ENCODE measurements at places on chromosomes 6 and 20. TPM values are rescaled to one million over a fixed set of nuclear protein-coding genes. Genes with fewer than 3 reads are reported as not detected.
A peak's percentile ranks its signal among the peaks of the same experiment; 100 is the strongest.

DNA sequence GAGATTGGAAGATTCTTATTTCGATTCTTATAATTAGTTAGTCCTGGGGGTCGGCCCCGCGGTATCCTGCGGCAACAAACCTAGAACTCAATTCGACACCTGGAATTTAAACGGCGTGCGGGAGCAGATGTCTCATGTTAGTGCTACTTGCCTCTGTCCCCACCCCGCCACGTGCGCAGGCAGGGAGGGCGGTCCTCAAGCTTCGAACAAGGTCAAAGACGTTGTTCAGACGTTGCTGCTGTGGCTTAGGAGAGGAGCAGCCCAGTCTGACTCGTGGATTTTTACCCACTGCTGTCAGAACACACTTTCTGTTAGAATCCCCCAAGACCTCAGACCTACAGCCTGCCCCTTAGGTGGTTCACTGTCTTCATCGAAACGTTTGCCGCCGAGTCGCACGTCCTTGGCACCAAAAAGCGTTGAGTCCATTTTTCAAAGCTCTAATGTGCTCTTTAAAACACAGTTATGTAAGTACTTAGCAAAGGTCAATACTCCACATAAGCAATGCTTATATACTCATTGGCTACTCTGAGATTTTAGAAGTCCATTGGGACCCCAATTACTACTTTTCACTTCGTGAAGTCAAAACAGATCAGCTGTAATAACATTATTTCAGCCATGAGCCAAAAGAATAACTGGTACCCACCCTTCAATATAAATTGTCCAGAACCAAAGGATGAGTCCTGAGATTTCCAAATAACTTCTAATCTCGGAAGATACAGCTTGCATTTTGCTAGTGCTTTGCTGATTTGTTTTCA is 2.7 kb upstream of the C6orf62 start:
- peak; percentile 75 for ATAC-seq

DNA sequence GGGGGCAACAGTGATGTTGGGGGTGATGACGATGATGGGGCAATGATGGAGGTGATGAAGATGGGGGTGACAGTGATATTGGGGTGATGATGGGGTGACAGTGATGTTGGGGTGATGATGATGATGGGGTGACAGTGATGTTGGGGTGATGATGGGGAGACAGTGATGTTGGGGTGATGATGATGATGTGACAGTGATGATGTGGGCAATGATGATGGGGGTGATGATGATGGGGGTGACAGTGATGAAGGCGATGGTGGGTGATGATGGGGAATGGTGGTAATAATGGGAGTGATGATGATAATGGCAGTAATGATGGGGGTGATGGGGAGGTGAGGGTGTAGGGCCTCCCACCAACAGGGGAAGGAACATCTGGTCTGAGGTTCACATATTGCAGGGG is 150.6 kb downstream of the ERMARD start:
- no peak for ATAC-seq

- ATAC-seq: no peak
Observed at GRCh38 chr6:100105919-100106529, 112.0 kb upstream of the MCHR2 start.

GRCh38 chr6:156720691-156721685 is 56.2 kb upstream of the ARID1B start:
- no peak for ATAC-seq

ASXL1 gene
- total RNA-seq: 55.6 TPM

GRCh38 chr6:136685540-136686108 is 106.7 kb downstream of the MAP3K5 start:
- no peak for ATAC-seq

DNA sequence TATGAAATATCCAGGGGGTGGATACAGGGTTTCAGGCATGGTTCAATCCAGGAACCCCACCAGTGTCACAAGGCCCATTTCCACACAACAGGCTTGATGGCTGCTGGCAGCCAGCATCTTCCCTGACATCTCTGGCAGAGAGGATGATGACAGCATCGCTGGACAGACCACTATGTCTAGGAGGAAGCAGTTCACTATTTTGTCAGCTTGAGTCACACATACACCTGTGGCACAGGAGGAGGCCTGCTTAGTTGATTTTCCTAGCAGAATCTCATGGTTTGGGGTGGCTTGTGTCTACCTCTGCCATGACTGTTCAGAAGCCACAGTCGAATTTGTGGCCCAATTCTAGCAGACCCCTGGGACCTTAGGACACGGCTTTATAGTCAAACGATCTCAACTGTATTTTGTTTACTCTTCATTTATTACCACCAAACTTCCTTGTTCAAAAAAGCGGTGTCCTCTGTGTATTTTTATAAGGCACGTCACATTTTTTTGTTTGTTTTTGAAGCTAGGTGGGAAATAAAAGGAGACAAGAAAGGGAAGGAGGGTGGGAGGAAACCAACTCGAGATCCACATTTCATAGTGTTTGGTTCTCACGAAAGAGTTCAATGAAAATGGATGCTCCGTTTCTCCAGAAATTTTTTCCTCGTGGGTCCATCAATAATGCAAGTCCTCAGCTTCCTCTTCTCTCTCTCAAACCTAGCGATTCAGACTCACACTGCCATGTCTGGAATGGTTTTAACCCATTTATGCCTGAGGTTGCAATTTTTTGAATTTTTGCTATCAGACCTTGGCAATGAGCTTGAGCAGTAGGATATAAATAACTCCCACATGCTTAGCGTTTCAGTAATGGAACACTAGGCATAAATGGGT is 94.4 kb downstream of the TOX2 start:
- no peak for ATAC-seq

DNA sequence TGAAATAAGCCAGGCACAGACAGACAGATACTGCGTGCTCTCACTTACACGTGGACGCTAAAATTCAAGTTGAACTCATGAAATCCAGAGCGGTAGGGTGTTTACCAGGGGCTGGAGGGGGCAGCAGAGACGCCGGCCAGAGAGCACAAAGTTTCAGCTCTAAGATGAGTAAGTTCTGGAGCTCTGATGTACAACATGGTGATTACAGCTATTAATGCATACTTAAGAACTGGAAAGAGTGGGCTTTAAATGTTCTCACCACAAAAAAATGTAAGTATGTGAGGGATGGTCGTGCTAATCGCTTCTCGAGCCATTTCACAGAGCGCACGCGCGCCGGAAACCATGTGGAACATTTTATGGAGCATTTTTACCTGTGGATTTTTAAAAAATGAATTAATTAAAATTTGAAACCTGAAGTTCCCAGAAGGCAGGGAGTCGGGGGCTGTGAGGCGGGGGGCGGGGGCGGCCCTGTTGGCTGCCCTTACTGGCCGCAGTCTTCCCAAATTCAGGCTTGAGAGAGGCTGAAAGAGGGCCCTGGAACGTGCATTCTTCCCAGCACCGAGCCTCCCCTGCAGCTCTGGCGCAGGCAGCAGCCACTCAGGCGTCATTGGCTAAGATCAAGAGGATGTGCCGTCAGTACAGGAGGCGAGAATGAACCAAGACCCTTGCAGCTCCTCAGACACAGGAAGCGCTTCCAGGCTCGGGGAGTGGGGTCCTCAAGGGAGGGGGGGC is 8.5 kb upstream of the SLCO4A1 start:
- no peak for ATAC-seq

- ATAC-seq: no peak
Observed at GRCh38 chr6:3529232-3529631, 72.4 kb upstream of the SLC22A23 start.

DNA sequence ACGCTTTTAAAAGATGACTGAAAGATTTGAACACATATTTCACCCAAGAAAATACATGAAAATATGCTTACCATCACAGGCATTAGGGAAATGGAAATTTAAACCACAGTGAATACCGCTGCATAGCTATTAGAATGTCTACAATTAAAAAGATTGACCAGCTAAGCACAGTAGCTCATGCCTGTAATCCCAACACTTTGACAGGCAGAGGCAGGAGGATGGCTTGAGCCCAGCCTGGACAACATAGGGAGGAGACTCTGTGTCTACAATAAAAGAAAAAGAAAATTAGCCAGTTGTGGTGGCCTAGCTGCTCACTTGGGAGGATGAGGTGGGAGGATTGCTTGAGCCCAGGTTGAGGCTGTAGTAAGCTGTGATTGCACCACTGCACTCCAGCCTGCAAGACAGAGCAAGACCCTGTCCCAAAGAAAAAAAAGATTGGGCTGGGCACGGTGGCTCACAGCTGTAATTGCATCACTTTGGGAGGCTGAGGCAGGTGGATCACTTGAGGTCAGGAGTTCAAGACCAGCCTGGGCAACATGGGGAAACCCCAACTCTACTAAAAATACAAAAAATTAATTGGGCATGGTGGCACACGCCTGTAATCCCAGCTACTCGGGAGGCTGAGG is 163.7 kb upstream of the AKAP12 start:
- ATAC-seq: no peak

DNA sequence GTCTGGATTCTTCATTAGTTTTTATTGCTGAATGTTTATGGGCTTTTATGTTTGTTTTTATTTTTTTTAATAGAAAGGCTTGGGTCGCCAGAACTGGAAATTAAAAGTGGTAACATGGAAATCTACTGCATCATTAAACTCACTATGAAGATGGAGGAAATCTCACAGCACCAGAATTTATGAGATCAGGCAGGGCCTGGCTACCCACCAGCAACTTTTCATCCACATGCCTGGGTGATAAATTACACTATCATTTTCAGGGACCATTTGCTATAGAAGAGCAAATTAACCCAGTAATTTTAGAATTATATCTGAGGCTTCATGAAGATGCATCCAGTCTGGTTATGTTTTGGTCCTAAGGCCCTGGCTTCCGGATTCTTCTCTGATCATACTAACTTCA is 57.8 kb upstream of the PLCB4 start:
- no peak for ATAC-seq

- no peak for ATAC-seq
Observed at GRCh38 chr6:29941471-29941870, 861 bp upstream of the HLA-A start.

- peak; percentile 91 for ATAC-seq
Observed at GRCh38 chr6:125153391-125154117, at the start of gene TPD52L1. TSS of gene TPD52L1 (plus strand) at chr6:125153773. CDS start at chr6:125153952, 179 bp downstream.

GRCh38 chr20:9617940-9618339 is 103.5 kb downstream of the LAMP5 start:
- no peak for ATAC-seq

GRCh38 chr20:62749851-62750445 is 41.3 kb downstream of the NTSR1 start:
- ATAC-seq: no peak

GRCh38 chr6:33057222-33058150 is 16.0 kb downstream of the HLA-DPA1 start:
- no peak for ATAC-seq

NKX2-4 gene
- not detected for total RNA-seq

- ATAC-seq: no peak
Observed at GRCh38 chr20:24190905-24191304, 202.3 kb upstream of the GGTLC1 start.

- no peak for ATAC-seq
Observed at GRCh38 chr6:80480421-80481157, 374.1 kb downstream of the BCKDHB start.

DNA sequence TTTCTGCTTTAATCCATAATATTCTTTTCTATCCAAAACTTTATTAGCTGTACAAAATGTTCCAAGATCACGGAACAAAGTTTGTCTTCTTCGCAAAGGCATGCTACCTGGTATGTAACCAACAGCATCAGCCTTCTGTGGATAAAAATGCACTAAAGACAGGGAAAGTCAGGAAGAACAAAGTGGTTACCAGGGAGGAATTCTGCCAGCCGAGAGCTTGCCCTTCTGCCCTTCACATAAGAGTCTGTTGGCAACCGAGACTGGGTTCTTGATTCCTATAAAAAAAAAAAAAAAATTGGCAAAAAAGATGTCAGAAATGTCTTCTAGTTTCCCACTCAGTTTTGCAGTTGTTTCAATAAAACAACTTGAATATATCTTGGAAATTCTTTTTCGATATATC is 58.0 kb downstream of the TASP1 start:
- ATAC-seq: no peak

TMEM170B gene
- total RNA-seq: 8.6 TPM

DNA sequence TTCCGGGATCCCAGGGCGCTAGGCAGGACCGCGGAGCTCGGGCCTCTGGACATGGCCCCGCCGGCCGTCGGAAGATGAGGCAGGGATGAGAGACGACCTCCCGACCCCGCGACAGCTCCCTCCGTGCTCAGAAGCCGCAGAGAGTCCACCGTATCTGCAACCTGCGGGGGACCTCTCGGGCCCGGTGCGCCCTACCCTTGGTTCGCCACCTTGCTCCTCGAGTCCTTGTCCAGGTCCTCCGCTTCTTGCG is 301 bp downstream of the PPP1R3D start:
- ATAC-seq: no peak

DNA sequence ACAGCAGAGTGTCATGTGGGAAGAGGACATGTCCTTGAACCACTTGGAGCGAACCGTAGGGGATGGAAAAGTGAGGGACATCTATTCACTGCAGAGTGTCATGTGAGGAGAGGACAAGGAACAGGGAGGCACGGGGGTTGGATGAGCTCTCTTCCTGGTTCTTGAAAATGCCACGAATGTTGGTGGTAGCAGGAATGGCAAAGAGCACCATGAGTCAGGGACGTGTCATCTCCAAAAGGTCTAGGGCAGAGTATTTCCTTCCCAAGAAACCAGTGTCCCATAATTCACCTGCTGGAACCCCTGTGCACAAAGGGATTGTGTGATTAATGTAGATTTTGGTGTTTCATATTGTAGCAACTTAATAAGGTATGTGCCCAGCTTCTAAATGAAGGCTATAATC is 136.8 kb downstream of the BFSP1 start:
- ATAC-seq: no peak

DNA sequence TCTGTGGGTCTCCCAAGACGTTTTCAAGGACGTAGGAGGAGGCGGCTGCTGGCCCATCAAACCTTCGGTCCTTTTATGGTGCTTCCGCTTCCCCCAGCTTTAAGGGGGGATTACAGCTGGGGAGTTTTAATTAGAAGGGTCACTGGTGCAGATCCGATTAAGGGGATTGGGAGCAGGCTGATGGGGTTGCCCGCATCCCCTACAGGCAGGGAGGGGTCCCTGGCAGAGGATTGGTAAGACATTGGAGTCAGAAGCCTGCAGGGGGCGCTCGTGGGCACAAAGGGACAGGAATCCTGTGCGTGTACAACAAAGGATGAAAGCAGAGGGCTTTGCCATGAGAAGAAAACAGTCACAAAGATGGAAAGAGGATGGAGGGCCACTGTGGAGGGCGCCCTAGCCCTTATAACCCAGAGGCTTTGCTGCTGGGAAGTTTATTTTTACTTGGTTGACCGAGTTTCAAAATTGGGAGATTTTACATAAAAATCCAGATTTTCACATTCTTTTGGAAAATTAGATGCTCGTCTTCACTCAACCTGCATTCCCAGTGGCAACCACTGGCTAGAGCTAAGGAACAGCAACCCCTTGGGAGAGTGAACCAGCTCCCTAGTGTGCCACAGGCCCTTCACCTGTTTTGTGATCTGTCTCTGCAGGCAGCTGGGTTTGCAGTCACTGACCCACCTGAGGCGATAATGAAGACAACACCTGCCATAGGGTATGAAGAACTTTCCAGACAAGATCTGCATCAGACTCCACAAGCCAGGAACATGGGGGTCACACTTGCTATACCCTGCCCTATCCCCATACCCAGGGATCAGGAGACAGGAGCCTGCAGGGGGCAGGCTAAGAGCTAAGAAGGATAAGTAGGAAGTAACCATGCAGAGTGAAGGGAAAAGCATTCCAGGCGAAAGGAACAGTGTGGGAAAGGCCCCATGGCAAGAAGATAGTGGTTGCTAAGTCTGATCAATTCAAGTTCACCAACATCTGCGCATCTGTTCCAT is 97.7 kb downstream of the KCNB1 start:
- no peak for ATAC-seq

- ATAC-seq: no peak
Observed at GRCh38 chr20:32391003-32391402, 32.9 kb downstream of the ASXL1 start.
